Frontal cortex (tissue), 4 donors: ENCODE measurements at places on chromosomes 13 and 19.

- no peak for DNase-seq
Observed at GRCh38 chr19:13923194-13923987, 14.8 kb downstream of the PODNL1 start.

DNA sequence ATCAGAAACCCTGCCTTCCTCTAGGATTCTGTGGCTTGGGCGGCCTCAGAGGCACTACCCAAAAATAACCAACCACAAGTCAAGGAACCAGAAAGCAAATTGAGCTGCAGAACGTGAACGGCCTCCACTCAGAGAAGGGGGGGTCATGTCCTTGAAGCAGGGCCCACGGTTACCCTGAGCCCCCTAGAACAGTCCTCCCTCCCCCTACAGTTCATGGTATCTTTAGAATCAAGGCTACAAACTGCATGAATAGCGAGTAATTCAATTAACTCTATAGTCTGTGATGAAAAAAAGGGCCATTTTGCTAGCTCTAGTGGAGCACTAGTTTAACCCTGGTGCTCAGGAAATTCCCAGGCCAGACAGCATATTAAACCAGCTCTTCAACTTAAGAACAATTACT is 79.0 kb upstream of the ZNF507 start:
- no peak for DNase-seq

DNA sequence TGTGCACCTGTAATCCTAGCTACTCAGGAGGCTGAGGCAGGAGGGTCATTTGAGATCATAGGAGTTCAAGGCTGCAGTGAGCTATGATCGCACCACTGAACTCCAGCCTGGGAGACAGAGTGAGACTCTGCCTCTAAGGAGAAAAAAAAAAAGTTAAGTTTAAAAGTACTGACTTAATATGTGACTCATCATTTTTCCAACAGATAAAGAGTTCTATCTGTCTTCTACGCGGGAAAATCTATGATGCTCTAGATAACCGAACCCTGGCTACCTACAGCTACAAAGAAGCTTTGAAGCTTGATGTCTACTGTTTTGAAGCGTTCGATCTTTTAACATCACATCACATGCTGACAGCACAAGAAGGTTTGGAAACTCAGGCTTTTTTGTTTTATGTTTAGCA is 7.2 kb downstream of the CDC16 start:
- DNase-seq, result no peak

- DNase-seq, result no peak
Observed at GRCh38 chr13:79917628-79918027, 423.3 kb downstream of the SPRY2 start.

- DNase-seq, result peak; percentile 66
Observed at GRCh38 chr19:11089254-11090013, at the start of gene LDLR. Gene LDLR (plus strand): TSS chr19:11089463. CDS start chr19:11089549, 86 bp downstream.

GRCh38 chr13:28529836-28530235 is 34.9 kb upstream of the FLT1 start:
- DNase-seq, result no peak

DNA sequence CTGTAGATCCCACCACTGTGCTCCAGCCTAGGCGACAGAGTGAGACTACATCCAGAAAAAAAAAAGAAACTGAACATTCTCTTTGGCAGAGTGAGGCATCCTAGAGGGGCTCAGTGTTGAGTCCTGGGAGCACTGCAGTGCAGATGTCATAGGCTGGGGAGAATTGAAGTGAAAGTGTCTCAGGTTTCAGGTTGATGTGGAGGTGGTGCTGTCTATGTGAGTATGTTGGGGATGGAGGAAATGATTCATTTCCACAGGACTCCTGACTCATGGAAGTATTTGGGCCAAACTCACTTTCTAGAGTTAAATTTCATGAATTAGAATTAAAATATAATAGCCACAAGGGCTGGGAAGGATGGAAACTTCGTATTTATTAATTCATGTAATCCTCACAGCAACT is 134.4 kb upstream of the TSC22D1 start:
- no peak for DNase-seq
